ENCODE measurements at places on chromosomes 12 and 14. TPM values are rescaled to one million over a fixed set of nuclear protein-coding genes. Genes with fewer than 3 reads are reported as not detected.

GRCh38 chr14:54894995-54895394 is 7.6 kb downstream of the GCH1 start:
- DNase-seq: no peak

PAX9 gene
- total RNA-seq: 0.77 TPM

- no peak for DNase-seq
These were observed 10.4 kb downstream of the SAV1 start for GRCh38 chr14:50657753-50658152.

GRCh38 chr14:75399843-75400775 is 27.7 kb upstream of the JDP2 start:
- no peak for DNase-seq

GRCh38 chr12:126051611-126052107 is 986.4 kb downstream of the AACS start:
- no peak for DNase-seq

All from progenitor cell of endocrine pancreas (in vitro differentiated cells).